Thoracic aorta (tissue), 2 donors: ENCODE measurements at places on chromosomes 5 and 9. TPM values are rescaled to one million over a fixed set of nuclear protein-coding genes. Genes with fewer than 3 reads are reported as not detected.

GRCh38 chr5:122835681-122836080 is 9.7 kb upstream of the SNX24 start:
- H3K4me3 ChIP-seq: no peak overlapping the region
- no peaks in the 10 kb centered on the region for H3K36me3 ChIP-seq
- H3K4me1 ChIP-seq: no peaks in the 10 kb centered on the region
- H3K27ac ChIP-seq: no peak overlapping the region

CD14 gene
- total RNA-seq: 235 TPM

- no peaks in the 10 kb centered on the region for H3K36me3 ChIP-seq
- no peaks in the 10 kb centered on the region for H3K27me3 ChIP-seq
- H3K27ac ChIP-seq: no peak overlapping the region
- H3K4me3 ChIP-seq: no peak overlapping the region
Observed at GRCh38 chr5:38809388-38810359, 36.1 kb upstream of the OSMR start.

GRCh38 chr5:18720002-18720401 is 1085.7 kb downstream of the TAF11L14 start:
- H3K27me3 ChIP-seq: no peaks in the 10 kb centered on the region
- no peaks in the 10 kb centered on the region for H3K36me3 ChIP-seq
- no peak overlapping the region for H3K27ac ChIP-seq
- no peaks in the 10 kb centered on the region for H3K4me1 ChIP-seq

- no peak overlapping the region for H3K27ac ChIP-seq
- H3K4me1 ChIP-seq: peaks cover 17% of the 10 kb centered on the region
- H3K36me3 ChIP-seq: no peaks in the 10 kb centered on the region
- H3K4me3 ChIP-seq: no peak overlapping the region
Observed at GRCh38 chr5:67206461-67206860, 9.9 kb upstream of the CD180 start.

MELK gene
- 2.2 TPM for total RNA-seq

DNA sequence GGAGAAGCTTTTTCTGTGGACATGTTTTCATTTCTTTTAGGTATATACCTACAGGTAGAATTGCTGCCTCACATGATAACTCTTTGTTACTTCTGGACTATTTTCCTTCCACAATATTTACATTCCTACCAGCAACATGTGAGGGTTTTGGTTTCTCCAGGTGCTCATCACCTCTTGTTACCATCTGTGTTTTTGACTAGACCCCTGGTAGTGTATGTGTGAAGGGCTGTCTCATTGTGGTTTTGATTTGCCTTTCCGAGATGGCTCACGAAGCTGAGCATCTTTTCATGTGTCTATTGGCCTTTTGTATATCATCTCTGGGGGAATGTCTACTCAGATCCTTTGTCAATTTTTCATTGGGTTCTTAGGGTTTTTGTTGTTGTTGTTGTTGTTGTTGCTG is 17.2 kb upstream of the RANBP17 start:
- H3K27ac ChIP-seq: no peak overlapping the region
- no peak overlapping the region for H3K4me3 ChIP-seq
- no peaks in the 10 kb centered on the region for H3K36me3 ChIP-seq
- H3K4me1 ChIP-seq: no peaks in the 10 kb centered on the region
- DNase-seq: no peak

- no peaks in the 10 kb centered on the region for H3K27me3 ChIP-seq
- H3K4me3 ChIP-seq: no peak overlapping the region
- no peak for DNase-seq
- H3K36me3 ChIP-seq: no peaks in the 10 kb centered on the region
- H3K27ac ChIP-seq: no peak overlapping the region
Observed at GRCh38 chr9:20200991-20201431, 412.2 kb upstream of the SLC24A2 start.

- no peak overlapping the region for H3K4me3 ChIP-seq
- H3K4me1 ChIP-seq: no peaks in the 10 kb centered on the region
- no peak for DNase-seq
- H3K36me3 ChIP-seq: no peaks in the 10 kb centered on the region
- no peak overlapping the region for H3K27ac ChIP-seq
Observed at GRCh38 chr5:125401724-125402622, 655.5 kb upstream of the ZNF608 start.

GRCh38 chr5:125042261-125042890 is 295.9 kb upstream of the ZNF608 start:
- H3K27me3 ChIP-seq: no peaks in the 10 kb centered on the region
- H3K4me1 ChIP-seq: peaks cover 4% of the 10 kb centered on the region
- DNase-seq: no peak
- H3K4me3 ChIP-seq: no peak overlapping the region
- no peaks in the 10 kb centered on the region for H3K36me3 ChIP-seq

- H3K36me3 ChIP-seq: no peaks in the 10 kb centered on the region
- peaks cover 27% of the 10 kb centered on the region for H3K4me1 ChIP-seq
- H3K4me3 ChIP-seq: peak overlapping the region; percentile 97
- DNase-seq: no peak
Observed at GRCh38 chr9:113151696-113152630, 1.2 kb downstream of the SLC31A2 start.

DNA sequence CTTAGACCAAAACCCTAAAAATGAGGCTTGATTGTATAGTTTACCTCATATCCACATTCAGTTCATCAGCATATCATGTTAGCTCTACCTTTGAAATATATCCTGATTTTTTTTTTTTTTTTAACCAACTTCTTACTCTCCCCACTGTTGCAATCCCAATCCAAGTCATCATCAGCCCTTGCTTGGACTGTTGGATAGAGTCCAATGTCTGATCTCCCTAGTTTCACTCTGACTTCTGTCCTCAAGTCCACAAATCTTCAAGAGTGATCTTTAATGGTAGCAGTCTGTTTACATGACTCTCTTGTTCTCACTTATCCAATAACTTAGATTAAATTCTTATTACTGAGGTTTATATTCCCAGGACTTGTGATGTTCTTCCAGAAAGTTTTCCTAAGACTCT is 30.8 kb downstream of the NAA35 start:
- DNase-seq: no peak
- peaks cover 7% of the 10 kb centered on the region for H3K36me3 ChIP-seq
- H3K4me1 ChIP-seq: no peaks in the 10 kb centered on the region

PCDHB16 gene
- 11.6 TPM for total RNA-seq

GRCh38 chr5:135557076-135557838 is 21.5 kb upstream of the NEUROG1 start:
- H3K27me3 ChIP-seq: no peaks in the 10 kb centered on the region
- no peaks in the 10 kb centered on the region for H3K36me3 ChIP-seq
- H3K4me1 ChIP-seq: no peaks in the 10 kb centered on the region
- no peak for DNase-seq
- no peak overlapping the region for H3K27ac ChIP-seq

PCDHGA3 gene
- total RNA-seq: 5.3 TPM

GRCh38 chr5:72558046-72558336 is 50.8 kb upstream of the ZNF366 start:
- H3K4me3 ChIP-seq: no peak overlapping the region
- H3K27ac ChIP-seq: no peak overlapping the region
- no peaks in the 10 kb centered on the region for H3K36me3 ChIP-seq
- peaks cover 16% of the 10 kb centered on the region for H3K4me1 ChIP-seq
- no peak for DNase-seq

- H3K4me3 ChIP-seq: no peak overlapping the region
- H3K36me3 ChIP-seq: no peaks in the 10 kb centered on the region
- no peak for DNase-seq
- H3K27ac ChIP-seq: peak overlapping the region; percentile 78
- peaks cover 47% of the 10 kb centered on the region for H3K4me1 ChIP-seq
Observed at GRCh38 chr5:173500213-173500560, 116.3 kb downstream of the BOD1 start.

DNA sequence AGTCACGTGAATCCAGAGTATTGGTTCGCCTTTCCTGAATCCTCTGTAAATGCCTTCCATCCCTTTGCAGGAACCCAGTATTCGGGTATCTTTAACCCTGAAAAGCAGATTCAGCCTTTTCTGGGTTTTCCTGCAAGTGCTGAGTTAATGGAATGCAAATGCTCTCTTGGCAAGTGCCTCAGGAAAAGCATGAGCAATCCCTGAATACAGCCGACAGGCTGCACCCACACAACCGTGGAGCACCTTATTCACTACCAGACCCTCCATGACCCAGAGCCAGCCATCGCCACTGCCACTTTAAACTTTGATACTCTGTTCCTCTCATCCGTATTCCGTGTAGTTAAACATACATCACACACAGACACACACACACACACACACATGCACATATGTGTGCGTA is 54.4 kb downstream of the ZNF622 start:
- H3K36me3 ChIP-seq: no peaks in the 10 kb centered on the region
- H3K4me3 ChIP-seq: no peak overlapping the region
- H3K27me3 ChIP-seq: no peaks in the 10 kb centered on the region

- no peak for DNase-seq
- no peak overlapping the region for H3K4me3 ChIP-seq
- H3K36me3 ChIP-seq: no peaks in the 10 kb centered on the region
Observed at GRCh38 chr5:172830876-172831662, 3.0 kb upstream of the ERGIC1 start.
